Kasumi-1 (cell line): ENCODE measurements at places on chromosomes 7 and 10.
A peak's percentile ranks its signal among the peaks of the same experiment; 100 is the strongest.

- no peak for DNase-seq
These were observed 54.3 kb upstream of the SGCE start for GRCh38 chr7:94710256-94710655.

- peak; percentile 80 for DNase-seq
These were observed 33.9 kb downstream of the TSPAN14 start for GRCh38 chr10:80487791-80488538.

DNA sequence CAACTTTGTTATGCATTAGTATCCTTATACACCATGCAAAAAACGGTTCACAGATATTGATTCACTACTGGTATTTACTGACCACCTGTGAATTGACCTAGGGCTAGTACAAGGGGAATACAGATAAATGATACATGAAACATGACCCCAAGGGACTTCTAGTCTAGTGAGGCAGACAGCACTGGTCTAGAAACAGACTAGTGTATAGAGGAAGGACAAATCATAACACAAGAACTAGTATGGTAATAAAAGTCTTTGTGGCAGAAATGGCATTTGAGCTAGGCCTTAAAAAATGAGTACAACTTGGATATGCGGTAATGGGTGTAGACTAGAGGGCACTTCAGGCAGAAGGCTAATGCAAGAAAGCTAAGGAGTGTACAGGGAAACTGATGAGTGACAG lies 86.6 kb downstream of the SLC25A13 start:
- DNase-seq = no peak

DNA sequence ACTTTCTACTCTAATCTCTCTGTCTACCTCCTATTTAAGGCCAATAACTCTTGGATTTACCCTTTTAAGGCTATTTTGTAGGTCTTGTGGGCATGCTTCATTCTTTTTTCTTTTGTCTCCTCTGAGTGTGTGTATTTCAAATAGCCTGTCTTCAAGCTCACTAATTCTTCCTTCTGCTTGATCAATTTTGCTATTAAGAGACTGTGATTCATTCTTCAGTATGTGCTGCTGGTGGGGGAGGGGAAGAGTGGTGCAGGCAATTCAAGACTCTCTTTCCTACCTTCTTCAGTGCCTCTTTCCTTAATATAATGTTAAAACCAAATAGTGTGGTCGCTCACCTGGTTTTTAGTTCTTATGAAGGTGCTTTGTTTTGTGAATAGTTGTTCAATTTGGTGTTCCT lies 20.0 kb downstream of the ABCB1 start:
- DNase-seq = no peak

- DNase-seq = no peak
These were observed 84.0 kb downstream of the GRK5 start for GRCh38 chr10:119291223-119291900.

GRCh38 chr10:29050081-29050480 lies 238.8 kb upstream of the LYZL1 start:
- no peak for DNase-seq

DNA sequence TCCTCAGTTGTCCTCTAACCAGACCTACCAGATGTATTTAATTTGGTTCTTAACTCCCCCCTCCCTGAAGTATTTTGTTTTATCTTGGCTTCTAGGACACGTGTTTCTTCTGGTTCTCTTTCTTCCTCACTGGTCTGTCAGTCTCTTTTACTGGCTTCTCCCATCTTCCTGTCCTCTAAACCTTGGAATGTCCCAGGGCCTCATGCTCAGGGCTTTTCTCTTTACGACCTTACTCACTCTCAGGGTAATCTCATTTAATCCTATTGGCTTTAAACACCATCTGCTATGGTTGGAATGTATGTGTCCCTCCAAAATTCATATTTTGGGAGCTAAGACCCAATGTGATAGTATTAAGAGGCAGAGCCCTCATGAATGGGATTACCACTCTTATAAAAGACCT lies 418.2 kb upstream of the PODXL start:
- DNase-seq = no peak

DNA sequence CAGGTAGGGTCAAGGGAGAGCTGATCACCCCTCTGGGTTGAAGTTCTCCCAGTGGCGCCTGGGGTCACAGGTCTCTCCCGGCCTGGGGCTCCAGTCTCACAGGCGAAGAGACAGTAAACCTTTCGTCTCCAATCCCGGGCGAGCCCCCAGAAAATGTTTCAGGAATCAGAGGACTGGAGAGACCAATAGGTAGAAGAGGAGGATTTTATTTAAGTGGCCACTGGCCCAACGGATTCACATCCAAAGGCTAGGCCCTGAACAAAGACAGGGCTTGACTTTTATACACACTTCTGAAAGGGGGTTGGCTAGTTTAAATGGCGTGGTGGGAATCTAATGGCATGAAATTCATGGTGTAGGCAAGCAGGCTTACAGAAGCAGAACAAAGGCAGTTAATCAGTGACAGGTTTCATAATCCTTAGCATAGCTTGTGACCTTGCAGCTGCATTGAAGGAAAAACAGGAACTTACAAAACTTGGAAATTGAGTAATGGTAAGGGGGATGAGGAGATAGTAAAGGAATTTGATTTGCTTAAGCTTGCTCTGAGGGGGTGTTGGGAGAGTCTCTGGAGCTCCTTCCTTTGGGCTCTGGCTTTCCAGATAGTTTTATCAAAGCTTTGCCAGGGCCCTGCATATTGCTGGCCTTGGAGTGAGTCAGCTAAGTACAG lies 105.5 kb downstream of the TRIM24 start:
- DNase-seq = peak; percentile 92

- DNase-seq = no peak
These were observed 35.4 kb downstream of the CCDC3 start for GRCh38 chr10:12966067-12966466.

- peak; percentile 98 for DNase-seq
These were observed 724 bp downstream of the BBIP1 start for GRCh38 chr10:110918269-110918642.

DNA sequence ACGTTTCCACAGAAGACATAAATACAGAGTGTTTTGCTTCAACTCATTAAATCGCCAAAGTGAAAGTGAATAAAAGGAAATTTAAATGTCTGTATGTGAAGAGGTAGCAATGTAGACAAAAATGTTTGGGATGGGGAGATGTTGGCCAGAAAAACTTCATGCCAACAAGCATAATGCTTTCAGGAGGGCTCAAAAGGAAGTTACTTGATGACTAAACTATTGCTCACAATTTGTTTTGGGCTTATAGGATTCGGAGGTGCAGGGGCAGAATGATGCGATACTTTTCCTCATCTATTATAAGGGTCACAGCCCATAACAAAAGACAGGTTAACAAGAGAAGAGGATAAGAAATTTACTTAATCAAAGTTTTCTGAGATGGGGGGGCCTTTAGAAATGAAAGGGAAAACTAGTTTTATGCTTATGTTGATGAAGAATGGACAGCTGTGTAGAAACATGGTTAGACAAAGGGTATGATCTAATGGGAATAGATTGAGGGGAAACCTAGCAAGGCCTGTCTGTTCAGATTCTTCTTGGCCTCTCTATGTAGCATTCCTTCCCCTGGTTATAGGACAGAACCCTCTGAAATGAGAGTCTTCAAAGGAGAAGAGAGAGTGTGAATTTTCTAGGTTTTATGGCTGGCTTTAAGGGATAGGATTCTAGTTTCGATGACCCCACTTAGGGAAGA lies 898.6 kb downstream of the LRMDA start:
- DNase-seq = no peak

DNA sequence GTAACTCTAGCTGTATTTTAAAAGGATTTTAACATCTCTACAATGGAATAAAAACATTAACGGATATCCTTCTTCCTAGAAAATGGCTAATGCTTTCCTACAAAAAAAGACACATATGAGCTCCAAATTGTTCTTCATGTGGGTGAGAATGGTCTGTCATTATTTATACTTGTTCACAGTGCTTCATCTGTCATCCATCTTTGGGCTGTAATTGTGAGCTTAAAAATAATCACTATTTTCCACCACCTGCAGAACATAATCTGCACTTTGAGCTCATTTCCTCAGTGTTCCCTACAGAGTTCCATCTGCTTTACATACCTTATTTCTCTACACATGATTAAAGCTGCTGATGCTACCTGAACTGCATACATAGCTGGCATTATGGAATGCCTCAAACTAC lies 979.1 kb upstream of the C7orf33 start:
- DNase-seq = no peak

- DNase-seq = no peak
These were observed 45.0 kb upstream of the CCDC7 start for GRCh38 chr10:32400961-32401360.

GRCh38 chr7:92641921-92642511 lies 51.8 kb upstream of the FAM133B start:
- DNase-seq = peak; percentile 48

GRCh38 chr10:33190406-33190805 lies 144.1 kb downstream of the NRP1 start:
- DNase-seq = no peak

DNA sequence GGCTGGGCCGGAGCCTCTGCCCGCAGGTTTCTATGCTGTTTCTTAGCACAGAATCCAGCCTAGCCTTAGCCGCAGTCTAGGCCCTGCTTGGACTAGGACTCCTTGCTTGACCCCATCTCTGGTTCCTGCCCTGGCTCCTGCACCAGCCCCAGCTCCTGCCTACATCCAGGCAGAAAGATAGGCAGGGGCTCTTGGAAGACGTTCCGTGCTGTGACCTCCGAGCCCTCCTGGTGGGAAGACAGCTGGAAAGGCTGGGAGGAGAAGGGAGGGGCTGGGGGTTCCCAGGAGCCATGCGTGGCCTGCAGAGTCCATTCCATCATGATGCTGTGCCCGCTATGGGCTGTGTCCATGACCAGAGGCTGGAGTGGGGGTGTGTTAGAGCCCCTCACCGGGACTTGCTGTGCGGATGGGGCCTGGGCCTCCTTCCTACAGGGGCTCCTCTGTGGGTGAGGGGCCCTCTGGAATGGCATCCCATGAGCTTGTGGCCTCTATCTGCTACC lies 26.2 kb downstream of the RAMP3 start:
- DNase-seq = no peak

- no peak for DNase-seq
These were observed 266.8 kb downstream of the CELF2 start for GRCh38 chr10:11284291-11285085.

DNA sequence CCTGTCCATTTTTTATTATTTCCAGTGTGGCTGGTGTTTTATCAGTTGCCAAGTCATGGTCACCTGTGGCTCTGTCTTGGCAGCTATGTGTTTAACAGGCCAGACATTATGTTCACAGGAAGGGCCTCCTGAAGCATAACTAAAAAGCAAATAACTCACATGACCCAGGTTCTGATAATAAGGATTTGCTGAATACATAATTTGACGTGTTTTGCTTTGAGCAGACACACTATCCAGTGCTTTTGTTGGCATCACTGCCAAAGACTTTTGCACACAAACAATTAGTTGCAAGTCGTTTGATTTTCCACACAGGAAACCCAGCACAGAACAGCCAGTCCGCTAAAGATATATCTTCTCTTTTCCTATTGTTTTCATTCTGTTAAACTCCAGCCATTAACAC lies 173.6 kb downstream of the ARL4A start:
- DNase-seq = no peak

GRCh38 chr7:25846722-25847121 lies 305.3 kb upstream of the NFE2L3 start:
- no peak for DNase-seq

GRCh38 chr7:25158966-25159365 lies 33.9 kb upstream of the CYCS start:
- DNase-seq = no peak

- no peak for DNase-seq
These were observed 37.8 kb downstream of the TBATA start for GRCh38 chr10:70747192-70747965.

DNA sequence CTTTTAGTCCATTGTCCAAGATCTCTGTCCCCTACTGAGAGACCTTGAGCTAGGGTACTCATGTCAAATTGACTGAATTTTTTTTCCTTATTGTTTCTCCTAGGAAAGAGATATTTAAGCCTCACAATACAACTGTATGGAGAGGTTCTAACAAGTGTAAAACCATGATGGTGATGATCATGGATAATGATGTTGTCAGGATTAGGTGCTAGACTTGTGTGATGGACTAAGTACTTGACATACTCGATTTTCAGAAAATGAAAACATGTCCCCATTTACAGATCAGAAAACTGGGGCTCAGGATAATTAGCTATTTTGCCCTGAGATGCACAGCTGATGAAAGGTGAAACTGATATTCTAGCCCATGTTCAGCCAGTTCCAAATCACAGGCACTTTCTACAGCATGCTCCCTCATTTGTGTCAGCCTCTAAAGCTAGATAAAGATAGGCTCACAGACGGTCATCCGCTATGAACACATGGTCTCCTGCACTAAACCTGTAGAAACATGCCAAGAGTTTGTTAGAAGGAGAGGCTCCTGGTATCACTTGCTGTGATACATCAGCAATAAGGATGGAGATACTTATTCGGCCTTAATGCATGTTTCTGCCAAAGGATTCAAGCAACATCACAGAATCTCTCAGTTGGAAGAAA lies 67.6 kb downstream of the CREB3L2 start:
- DNase-seq = no peak

DNA sequence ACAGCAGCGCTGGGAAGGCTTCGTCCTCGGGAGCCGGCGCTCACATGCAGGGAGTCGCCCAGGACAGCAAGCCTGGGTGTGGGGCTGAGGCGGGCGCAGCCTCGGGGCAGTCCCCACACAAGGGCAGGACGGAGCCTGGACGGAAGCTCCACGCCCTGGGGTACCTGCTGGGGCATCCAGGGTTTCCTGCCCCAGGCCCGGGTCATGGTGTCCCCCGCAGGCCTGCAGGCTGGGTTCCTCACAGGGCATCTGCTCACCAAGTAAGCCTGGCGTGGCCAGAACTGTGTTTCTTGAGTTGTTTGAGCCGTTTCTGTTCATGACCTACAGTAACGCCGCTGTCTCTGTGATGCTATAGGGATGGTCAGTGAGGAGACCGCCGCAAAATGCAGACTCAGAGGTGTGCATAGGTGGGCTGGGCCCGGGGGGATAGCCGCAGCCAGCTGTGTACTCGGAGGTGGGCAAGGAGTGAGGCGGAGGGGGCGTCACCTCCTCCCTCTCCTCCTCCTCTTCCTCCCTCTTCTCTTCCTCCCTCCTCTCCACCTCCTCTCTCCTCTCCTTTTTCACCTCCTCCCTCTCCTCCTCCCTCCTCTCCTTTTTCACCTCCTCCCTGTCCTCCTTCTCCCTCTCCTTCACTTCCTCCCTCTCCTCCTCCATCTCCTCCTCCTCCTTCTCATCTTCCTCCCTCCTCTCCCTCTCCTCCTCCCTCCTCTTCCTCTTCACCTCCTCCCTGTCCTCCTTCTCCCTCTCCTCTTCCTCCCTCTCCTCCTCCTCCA lies 438.9 kb downstream of the DNAJB6 start:
- DNase-seq = no peak

GRCh38 chr7:152355474-152356057 lies 80.2 kb downstream of the KMT2C start:
- no peak for DNase-seq

- DNase-seq = no peak
These were observed 9.4 kb upstream of the HILPDA start for GRCh38 chr7:128446306-128446705.

GRCh38 chr10:73934074-73934473 lies 23.1 kb downstream of the PLAU start:
- DNase-seq = no peak

GRCh38 chr10:51667678-51668335 lies 31.6 kb downstream of the CSTF2T start:
- DNase-seq = no peak

- DNase-seq = peak; percentile 88
These were observed at the start of gene PANK1 for GRCh38 chr10:89644967-89645741. TSS of gene PANK1 (minus strand) at chr10:89645242. CDS start at chr10:89644891, 351 bp downstream.

- no peak for DNase-seq
These were observed 4.0 kb upstream of the BORCS7 start for GRCh38 chr10:102850025-102850518.

- peak; percentile 56 for DNase-seq
These were observed 14.3 kb upstream of the ZNF467 start for GRCh38 chr7:149787428-149788299.
